ENCODE measurements at places on chromosomes 3 and 15. TPM values are rescaled to one million over a fixed set of nuclear protein-coding genes. Genes with fewer than 3 reads are reported as not detected.

DNA sequence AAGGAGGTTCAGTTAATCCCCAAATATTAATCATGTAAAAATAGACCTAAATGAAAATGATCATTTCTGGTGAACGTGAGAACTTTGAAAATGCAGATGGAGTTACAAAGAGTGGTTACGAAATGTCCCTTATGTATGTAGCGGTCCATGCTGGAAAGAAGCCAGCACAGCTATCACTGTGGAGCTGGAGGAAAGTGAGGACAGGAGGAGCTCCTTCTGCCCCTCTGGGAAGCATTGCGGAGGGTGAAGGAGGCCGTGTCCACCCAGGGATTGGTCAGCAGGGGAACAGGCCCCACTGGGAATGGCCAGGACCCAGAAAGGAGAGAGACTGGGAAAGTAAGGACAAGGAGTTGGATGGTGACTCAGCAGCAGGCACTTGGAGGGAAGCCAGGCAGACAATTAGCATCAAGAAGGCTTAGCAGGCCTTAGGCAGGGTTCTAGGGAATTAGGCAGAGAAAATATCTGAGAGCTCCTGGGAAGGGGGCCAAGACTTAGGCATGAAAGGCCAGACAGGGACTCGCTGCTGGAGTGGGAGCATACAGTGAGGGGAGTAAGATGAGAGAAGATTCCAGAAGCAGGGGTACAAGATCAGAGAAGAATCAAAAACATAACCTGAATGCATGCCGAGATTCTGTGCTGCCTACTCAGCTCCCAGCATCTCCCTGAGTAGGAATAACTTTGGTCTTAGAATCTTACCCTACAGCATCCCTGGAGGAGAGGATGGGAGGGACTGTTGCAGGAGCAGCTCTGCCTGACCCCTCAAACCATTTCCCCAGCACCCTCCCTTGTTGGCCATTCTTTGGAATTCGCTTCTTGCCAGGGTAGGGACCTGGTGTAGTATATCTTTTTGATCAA, 171.0 kb upstream of the UMPS start:
- no peak for DNase-seq

ANKUB1 gene
- not detected for total RNA-seq

GRCh38 chr15:90564051-90564450, 34.3 kb downstream of the CRTC3 start:
- peak; percentile 75 for DNase-seq

DNA sequence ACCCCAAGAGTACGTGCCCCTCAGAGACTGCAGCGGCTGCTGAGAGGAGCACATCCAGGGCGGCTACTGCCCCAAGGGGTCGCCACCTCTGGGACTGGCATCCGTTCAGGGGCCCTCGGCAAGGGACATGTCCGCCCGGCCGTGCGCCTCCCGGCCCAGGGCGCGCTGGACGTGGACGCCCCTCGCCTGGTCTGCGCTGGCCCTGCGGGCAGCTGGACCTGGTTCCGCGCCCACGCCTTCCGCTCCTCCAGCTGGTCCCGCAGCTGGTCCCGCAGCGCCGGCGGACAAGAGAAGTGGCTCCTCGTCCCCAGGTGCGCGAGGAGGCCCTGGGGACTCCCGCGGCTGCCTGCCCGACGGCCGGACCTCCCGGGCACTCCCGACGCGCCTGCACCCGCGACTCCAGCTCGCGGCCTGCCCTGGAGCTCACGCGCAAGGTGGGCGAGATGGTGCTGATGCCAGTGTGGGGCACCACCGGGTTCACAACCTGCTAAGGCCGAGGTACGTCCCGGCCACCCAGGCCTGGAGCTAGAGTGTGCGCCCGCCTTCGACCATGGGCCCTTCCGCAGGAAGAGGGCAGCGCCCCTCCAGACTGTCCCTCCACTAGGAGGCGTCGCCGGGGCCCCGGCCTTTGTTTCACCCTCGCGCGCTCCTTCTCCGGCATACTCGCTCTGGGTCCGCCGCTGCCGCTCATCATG, 14.4 kb upstream of the GP9 start:
- DNase-seq: no peak

GRCh38 chr15:57890351-57890750, 175.2 kb downstream of the ALDH1A2 start:
- DNase-seq: no peak

HRG gene
- not detected for total RNA-seq

GRCh38 chr15:59335207-59335786, 37.4 kb downstream of the MYO1E start:
- DNase-seq: no peak

TIMP4 gene
- total RNA-seq: 0.19 TPM

Measured in activated CD4-positive, alpha-beta T cell treated with anti-CD3 and anti-CD28 coated beads, Interleukin-2, amount 10 ng/mL, durations not matched to agents 24 days and 14 days (primary cell).